ENCODE measurements at places on chromosomes 11 and 22.

DNA sequence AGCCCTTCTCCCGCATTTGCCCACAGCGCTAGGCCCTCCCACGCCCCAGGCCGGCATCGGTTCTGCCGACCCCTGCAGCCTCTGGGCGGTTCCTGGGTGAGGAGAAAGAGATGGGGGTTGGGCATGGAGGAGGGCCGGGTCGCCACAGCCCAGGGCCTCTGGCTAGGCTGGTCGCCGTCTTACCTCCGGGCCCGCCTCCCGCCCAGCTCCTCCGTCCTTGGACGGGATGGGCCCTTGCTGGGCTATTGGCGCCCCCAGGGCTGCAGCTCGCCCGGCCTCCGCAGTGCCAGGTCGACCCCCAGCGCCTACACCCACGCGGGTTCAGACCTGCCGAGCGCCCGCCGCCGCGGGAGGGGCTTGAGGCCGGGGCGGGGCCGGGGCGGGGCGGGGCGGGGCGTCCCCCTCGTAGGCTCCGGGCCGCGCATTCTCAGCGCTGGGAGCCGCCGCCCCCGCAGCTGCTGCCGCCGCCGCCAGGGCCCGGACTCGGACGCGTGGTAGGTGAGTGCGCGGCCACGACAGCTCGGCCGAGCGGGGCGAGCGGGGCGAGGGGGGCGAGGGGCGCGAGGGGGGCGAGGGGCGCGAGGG lies at the start of gene CD151:
Gene CD151, plus strand, starts transcription at position 424 of the 585 bp plus-strand sequence. CDS start 3,118 bp downstream, outside the sequence.
- no peak for DNase-seq

DNA sequence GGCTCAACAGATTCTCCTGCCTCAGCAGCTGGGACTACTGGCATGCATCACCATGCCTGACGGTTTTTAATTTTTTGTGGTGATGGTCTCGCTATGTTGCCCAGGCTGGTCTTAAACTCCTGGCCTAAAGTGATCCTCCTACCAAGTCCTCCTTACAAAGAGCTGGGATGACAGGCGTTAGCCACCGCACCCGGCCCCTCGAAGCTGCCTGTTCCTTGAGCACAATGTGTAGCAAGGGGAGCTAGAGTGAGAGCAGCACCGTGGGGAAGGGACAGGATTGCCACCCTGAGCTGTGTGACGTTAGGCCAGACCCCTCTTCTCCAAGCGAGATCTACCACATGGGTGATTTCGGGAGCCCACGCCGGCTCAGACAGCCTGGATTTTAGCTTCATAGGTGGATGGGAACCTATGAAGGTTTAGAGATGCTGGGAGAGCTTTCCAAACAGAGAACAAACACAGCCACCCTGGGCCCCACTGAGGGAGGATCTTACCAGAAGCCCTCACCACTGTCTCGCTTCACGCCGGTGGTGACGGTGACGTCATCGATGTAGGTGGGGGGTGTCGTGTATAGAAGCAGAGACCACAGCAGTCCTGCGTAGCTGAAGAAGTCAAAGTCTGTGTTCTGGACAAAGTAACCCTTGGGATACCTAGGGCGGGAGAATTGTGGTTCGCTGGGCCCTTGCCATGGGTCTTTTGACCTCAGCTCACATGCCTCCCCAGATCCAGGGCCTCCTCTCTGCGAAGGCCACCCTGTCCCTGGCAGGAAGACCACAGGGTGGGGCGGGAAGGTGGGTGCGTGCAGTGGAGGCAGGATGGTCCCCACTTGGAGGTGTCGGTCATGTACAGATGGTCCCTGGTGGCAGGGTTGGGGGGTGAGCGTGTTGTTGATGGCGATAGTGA lies 23.1 kb downstream of the RGL4 start:
- DNase-seq: no peak

DNA sequence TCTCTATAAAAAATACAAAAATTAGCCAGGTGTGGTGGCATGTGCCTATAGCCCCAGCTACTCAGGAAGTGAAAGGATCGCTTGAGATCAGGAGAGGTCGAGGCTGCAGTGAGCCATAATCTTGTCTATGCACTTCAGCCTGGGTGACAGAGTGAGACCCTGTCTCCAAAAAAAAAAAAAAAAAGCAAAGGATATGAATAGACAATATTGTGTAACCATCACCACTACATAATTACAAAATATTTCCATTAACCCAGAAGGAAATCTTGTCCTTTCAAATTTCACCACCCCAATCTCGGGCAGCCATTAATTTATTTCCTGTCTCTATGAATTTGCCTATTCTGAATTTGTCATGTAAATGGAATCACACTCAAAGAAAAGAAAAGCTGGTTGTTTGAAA lies 21.2 kb downstream of the RSF1 start:
- no peak for DNase-seq

GRCh38 chr11:118274186-118274585 lies 10.1 kb upstream of the MPZL2 start:
- no peak for DNase-seq

DNA sequence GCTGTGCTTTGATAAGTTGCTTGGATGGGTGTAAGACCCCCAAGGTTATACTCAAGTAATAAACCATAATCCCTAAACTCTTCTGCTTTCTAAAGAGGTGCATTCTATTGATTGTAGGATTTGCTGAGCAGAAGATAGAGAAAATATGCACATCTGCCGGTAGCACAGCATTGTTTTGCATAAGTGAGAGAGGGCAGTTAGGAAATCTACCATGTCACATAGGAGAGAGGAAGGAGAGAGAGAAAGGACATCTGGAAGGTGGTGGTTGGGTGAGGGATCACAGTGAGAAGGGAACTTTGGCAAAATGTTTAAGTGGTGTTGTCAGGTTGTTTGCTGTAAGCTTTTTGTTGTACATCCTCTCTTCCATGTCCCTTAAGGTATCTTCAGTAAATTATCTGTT lies 73.6 kb upstream of the BDNF start:
- DNase-seq: peak; percentile 10

DNA sequence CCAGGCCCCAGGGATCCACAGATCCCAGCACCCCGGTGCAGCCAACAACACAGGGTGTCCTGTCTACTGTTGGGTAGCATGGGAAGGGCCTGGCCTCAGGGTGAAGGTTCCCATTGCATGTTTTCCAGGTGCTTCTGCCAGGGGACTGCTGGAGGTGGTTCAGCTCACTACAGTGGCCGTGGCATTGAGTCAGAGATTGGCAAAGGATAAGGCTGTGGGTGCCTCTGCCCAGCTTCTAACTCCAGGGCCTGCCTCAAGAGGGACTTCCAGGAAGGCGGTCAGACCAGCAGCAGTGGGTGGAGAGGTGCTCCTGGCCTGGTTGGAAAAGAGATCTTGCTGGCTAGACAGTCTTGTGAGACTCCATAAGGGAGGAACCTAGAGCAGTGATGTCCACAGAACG lies 20.9 kb downstream of the CSNK1E start:
- DNase-seq: no peak

GRCh38 chr22:25357606-25358420 lies 138.4 kb downstream of the CRYBB2 start:
- DNase-seq: no peak

DNA sequence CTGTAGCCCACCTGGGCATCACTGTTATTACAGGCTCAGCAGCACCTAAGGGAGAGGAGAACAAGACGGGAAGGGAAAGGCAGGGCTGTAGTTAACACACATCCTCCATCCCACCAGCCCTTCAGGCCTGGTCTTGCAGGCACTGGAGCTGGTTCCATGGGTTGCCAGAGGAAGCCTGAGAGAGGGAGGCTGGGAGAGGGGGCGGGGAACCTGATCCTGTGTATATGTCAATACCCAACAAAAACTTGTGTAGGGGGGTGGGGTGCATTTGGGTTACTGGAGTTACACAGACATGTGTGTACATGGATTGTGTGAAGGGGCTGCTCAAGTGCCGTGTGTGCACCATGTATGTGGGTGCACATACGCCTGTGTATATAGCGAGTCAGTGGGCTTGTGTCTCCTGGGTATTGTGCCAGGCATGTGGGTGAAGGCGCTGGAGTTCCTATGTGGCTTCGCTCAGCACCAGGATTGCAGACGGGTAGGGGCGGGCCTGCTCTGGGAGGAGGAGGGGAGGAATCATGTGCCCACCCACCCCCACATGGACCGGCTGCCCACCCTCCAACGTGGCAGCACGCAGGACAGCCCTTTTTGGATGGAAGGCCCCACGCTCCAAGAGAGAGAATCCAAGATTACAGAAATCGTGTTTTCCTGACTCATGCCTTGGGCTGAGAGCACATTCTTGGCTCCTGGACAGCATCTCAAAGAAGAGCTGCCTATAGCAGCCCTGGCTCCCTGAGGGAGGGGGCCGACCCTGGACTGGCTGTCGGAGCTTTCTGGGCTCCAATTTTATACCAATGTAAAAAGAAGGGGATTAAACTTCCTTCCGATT lies 4.2 kb upstream of the SERPINH1 start:
- peak; percentile 87 for DNase-seq

GRCh38 chr11:132093536-132094259 lies 723.3 kb downstream of the NTM start:
- DNase-seq: no peak

Data from HFF-Myc (cell line).